ENCODE measurements at places on chromosomes 5 and 9. TPM values are rescaled to one million over a fixed set of nuclear protein-coding genes. Genes with fewer than 3 reads are reported as not detected.
A peak's percentile ranks its signal among the peaks of the same experiment; 100 is the strongest.

DNA sequence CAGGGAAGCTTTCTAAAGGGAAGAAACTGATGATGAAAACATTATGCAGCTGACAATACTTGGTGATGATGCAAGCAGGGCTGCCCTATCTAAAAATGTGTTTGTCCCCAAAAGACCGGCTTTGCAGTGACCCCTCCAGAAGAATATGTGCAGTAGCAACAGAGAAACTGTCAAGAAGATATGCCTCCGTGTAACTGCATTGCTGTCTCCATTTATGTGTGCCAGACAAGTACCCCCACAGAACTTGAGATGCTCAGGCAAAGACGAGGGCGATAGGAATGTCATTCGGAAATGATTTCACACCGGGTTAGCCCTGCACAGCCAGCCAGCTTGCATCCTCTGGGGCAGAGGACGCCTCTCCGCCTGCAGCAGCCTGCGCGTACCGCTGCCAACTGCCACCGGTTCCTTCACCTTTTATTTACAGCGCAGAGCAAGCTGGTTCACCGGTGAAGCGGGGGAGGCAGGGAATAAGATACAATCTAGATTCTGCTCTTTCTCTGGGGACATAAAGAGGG lies 2.0 kb downstream of the GABBR2 start:
- no peak for DNase-seq

GRCh38 chr9:136653323-136654079 lies 9.2 kb upstream of the EGFL7 start:
- DNase-seq: no peak

- peak; percentile 56 for DNase-seq
Measured at GRCh38 chr9:19151425-19152159, 24.3 kb upstream of the PLIN2 start.

DNA sequence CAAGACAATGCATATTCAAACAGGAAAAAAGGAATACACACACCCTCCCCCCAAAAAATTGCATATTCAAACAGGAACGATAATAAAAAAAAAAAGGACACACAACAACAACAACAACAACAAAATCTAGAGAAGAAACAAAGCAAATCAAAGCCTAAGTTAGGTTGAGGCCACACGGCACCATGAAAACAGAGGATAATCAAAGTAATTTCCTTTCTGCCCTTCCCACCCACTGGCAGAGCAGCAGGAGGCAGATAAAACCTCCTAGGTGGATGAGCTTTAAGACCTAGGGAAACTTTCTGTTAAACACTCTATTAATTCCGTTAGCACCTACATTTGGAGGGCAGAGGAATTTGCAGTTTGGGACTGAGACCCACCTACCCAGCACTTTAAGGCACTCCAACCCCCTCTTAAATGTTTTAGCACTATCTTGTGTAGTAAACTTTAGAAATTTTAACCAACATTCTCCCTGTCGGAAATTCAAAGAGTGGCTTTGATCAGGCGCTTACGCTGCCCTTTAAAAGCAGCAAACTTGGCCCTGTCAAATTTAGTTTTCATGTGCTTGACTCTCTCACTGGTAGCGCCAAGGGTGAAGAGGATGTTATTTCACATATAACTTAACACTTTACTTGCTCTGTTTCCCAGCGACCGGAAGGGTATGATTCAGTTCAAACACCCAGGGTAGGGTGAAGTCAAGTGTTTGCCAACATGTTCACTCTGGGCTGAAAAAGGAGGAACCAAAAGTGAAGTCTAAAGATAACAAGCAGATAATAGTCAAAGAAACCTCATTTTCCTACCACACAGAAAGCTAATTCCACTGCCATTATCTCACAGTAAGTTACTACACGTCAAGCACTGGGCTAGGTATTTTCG lies 9.2 kb downstream of the ENC1 start:
- DNase-seq: no peak

DNA sequence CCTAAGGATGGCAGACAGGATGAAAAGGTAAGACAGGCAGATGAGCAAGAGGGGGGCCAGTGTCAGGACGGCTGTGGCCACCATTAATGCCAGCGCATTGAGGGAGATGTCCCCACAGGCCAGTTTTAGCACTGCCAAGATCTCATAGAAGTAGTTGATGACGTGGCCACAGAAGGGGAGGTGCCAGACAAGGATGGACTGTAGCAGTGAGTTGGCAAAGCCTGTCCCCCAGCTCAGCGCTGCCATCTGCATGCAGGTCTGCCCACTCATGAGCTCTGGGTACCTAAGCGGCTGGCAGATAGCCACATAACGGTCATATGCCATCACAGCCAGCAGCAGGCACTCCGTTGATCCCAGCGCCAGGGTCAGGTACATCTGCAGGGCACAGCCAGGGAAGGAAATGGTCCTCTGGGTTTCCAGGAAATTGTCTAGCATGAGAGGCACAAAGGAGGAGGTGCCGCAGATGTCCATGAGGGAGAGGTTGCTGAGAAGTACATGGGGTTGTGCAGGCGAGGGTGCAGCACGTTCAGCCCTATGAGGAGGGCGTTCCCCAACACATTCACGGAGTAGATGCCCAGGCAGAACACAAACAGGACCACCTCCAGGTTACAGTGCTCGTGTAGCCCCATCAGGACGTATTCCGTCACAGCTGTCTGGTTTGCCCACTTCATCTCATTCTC lies 10.8 kb downstream of the OR13J1 start:
- DNase-seq: no peak

DNA sequence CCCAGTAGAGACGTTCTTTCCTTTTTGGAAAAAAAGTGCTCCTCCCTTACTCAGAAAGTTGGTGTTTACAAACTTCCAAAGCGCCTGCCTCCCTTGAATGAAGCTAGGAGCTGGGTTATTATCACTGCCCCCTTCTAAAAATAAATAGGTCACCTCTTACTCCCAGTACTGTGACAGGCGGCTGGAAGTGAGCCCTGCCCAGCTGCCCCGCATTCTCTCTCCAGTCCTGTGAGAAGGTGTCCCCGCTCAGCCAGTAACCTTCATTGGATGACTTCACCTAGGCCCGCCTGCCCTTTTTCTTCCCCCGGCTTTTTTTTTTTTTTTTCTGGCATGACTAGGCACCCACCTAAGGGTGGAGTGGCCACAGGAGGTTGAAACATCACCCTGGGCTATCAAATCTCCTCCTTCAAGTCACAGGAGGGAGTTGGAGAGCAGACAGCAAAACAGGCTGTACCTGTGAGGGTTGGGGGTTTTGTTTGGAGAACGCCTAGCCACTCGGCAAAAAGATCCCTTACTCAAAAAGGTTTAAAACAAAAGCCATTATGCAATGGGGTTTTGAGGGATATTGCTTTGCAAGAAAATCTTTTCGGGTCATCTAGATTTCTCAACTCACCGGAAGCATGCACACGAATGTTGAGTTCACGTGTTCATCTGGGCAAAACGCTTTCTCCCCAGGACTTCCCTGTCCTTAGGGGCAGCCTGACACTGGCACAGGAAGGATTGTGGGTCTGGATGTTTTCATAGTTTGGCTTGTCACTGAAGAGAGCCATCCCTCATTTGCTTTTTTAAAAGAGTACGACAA lies 43.3 kb upstream of the ZNF622 start:
- DNase-seq: peak; percentile 85

DNA sequence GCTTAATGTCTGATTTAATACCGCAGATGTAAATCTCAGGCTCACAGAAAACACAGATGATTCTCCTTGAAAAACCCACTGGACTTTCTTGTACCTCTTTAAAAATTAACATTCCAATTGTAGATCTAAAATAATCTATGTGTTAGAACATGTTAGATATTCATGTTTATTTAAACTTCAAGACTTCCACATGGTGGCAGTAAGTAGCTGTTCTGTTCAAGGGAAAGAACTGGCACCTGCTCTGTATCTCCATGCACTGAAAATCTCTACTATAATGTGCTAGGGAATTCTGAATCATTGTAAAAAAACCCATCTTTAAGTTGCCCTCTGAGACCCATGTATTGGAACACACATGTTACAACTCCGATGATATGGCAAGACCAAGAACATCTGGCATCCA lies 366.9 kb downstream of the DMRTA1 start:
- peak; percentile 19 for DNase-seq

- no peak for DNase-seq
Measured at GRCh38 chr9:69975681-69976080, 68.0 kb upstream of the MAMDC2 start.

DNA sequence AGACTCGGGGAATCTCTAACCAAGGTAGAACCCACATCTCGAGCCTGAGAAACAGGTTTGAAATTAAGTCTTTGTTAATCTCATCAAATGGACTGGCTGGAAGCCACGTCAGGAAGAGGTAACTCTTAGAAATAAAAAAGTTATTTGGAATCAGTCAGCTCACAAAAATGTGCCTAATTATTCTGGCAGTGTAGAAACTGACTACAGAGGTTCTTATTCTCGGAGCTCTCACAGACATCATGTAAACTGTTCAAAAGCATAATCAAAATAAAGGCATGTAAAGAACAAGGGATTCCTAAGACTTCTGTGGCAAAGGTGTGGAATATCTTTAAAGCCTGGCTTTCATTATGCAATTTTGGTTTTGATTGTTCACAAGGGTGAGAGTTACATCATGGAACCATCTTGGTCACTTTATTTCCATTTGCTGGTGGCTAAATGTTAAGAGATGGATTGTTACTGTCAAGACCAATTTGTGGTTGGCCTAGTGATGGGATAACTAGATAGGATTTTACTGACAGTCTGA lies 85.1 kb downstream of the OTULIN start:
- no peak for DNase-seq

GRCh38 chr5:94524841-94525697 lies 93.3 kb downstream of the KIAA0825 start:
- peak; percentile 68 for DNase-seq

DNA sequence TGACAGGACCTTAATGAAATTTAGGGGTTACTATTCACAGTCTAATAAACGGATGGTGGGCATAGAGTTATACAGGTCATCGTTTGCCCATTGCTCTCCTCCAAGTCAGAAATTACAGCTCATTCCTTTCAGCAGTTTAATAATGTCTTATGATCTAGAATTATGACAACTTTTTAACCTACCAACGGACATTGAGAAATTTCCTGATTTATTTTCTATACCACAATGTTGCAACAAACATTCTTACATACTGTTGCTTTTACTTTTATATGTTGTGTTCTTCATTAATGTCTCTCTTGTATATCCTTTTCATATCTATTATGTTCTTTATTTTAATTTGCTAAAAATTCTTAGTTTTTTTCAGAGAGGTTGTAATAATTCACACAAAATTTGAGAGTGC lies 152.8 kb upstream of the PRLR start:
- no peak for DNase-seq

- DNase-seq: peak; percentile 61
Measured at GRCh38 chr9:129596541-129597331, 24.2 kb downstream of the C9orf50 start.

DNA sequence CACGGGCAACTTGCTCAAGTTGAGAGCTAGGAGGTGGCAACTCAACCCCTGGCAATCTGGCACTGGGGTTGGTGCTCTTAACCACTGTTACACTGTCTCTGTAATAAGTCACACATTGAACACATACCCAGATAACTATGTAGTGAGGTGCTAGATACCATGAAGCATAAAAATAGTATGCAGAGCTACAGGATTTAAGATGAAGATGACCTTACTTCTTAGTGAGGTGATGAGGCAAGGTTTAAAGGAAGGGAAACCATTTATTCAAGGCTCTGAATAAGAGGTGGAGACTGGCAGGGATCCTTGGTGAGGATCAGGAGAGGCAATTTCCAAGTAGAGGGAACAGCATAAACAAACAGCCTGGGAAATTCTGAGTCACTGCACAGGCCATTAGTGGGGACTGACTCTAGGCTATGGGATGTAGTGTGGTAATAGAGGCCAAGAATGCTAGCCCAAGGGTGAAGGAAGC lies 67.6 kb upstream of the NR3C1 start:
- DNase-seq: peak; percentile 93

- no peak for DNase-seq
Measured at GRCh38 chr5:34843497-34843896, 4.5 kb downstream of the TTC23L start.

GRCh38 chr5:106417163-106417562 lies 1253.6 kb downstream of the EFNA5 start:
- DNase-seq: no peak

DNA sequence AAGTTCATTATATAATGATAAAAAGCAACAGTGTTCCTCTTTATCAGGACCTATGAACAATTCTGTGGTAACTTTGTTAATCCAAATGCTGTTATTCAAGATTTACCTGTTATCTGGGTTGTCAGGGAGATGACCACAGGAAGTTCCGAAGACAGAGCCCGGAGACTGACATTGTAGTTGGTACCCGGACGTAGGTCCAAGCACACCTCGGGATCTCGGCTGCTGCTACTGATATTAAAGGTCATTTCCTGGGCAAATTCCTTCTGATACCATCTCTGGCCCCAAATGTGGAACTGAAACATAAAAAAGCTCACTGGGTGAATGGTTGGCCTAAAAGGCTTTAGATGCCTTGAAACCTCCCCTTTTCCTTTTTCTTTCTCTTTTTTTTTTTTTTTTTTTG lies 96.7 kb downstream of the SUSD1 start:
- no peak for DNase-seq

DNA sequence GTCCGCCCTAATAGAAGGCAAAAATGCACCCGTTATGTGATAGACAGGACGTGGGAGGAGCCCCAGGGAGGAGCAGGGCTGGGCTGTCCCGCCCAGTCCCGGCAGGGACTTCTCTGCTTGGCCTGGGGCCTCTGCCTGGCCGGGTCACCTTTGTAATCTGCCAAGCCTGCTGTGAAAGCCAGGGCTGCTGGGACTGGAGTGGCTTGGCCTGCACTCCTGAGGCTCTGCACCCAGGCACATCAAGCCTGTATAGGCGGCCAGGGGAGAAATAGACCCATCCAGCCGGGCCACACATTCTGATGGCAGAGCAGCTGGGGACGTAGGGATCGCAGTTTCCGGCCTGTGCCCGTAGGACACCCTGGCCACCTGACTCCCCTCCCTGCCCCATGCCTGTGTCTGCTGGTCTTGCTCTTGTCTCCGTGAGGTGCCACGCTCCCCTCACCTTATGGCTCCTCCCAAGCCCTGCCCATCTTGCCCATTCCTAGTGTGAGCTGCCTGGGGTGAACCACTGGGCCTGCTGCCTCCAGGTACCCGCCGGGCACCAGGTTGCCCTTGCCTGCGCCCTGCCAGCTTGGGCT lies 28.1 kb downstream of the DYNC2I2 start:
- no peak for DNase-seq

GRCh38 chr9:129109952-129110739 lies 447 bp downstream of the CRAT start:
- no peak for DNase-seq

- DNase-seq: peak; percentile 29
Measured at GRCh38 chr9:71929223-71929622, 17.8 kb downstream of the C9orf85 start.

- DNase-seq: peak; percentile 46
Measured at GRCh38 chr5:116576053-116576713, 1.6 kb upstream of the SEMA6A start.

DNA sequence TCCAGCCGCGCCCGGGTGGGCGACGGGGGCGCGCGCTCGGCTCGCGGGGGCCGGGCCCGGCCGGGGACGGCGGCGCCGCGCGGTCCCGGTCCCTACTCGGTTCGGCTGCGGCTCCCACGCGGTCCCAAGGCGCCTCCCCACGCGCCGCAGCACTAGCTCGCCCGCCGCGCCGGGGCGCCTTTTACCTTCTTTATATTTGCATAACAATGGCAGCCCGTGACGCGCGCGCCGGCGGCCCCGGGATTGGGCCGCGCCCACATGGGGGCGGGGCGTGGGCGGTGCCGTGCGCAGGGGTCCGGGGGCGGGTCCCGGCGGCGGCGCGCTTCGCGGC lies at the start of gene NRARP:
Gene NRARP, minus strand, starts transcription at position 154 of the 331 bp plus-strand sequence. CDS start 343 bp downstream, outside the sequence.
- peak; percentile 21 for DNase-seq

- no peak for DNase-seq
Measured at GRCh38 chr5:107576155-107576554, 94.6 kb downstream of the EFNA5 start.

Gene IDNK
- total RNA-seq: 4.6 TPM

Gene PCDHA1
- 0.35 TPM for total RNA-seq

Gene PCDHB4
- 0.35 TPM for total RNA-seq

Gene PCDHB2
- total RNA-seq: 10.1 TPM

Gene PKD2L2
- not detected for total RNA-seq

Gene MTX3
- total RNA-seq: 11.6 TPM

Gene TAF11L5
- not detected for total RNA-seq

Measured in renal cortical epithelial cell (primary cell).